Kidney epithelial cell (primary cell): ENCODE measurements at places on chromosomes 11 and 22.

GRCh38 chr22:37870273-37870672, 21.1 kb downstream of the EIF3L start:
- no peak for DNase-seq

- no peak for DNase-seq
Measured at GRCh38 chr11:7564803-7565202, 51.0 kb downstream of the PPFIBP2 start.

- no peak for DNase-seq
Measured at GRCh38 chr11:288478-289397, at the start of gene PGGHG. TSS of gene PGGHG (plus strand) at chr11:289126. CDS start at chr11:289817, 691 bp downstream.

GRCh38 chr11:70402685-70403084, 4.4 kb downstream of the CTTN start:
- no peak for DNase-seq

DNA sequence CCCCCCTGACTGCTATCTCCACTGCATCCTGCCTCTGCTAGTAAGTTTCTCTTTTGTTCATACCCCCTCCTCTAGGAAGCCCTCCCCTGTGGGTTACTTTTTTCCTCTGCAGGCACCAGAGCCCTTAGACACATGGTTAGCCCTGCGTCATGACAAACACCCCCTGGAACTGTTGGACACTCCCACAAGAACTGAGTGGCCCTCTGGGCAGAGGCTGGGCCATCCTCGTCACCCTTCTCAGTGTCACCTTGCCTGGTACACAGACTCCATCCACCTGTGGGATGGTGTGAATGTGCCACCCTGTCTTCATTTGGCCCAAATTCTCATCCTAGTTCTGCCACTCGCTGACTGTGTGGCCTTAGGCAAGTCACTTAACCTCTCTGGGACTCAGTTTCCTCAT, 4.1 kb upstream of the RAB3IL1 start:
- no peak for DNase-seq

DNA sequence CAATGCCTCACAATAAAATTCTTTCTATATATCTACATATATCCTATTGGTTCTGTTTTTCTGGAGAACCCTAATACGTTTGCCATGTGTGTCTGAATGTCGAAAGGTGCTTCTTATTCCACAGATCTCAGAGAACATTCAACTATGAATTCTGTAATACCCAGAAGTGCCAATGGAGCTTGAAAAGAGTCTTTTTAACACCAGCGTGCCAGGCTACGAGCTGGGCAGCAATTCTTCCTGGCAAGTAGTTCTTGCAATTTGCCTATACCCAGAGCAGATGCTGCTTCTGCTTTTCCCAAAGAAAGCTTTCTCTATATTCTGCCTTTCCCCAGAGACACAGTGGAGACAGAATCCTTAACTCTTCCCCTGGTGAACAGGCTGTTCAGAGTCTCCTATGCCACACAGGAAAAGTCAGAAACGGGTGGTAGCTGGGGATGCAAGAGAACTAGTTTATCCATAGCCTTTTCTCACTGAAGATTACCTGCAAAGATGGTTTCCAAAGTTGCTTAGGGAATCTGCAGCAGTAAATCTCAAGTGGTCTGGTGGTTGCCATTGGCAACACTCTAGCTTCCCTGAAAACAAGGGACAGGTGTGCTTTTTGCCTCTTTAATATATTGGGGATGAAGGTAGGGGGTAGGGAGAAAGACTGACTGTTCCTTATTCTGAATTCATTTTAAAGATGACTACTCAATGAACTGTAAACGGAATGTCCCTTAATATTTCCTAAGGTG, 16.8 kb upstream of the PAFAH1B2 start:
- no peak for DNase-seq

DNA sequence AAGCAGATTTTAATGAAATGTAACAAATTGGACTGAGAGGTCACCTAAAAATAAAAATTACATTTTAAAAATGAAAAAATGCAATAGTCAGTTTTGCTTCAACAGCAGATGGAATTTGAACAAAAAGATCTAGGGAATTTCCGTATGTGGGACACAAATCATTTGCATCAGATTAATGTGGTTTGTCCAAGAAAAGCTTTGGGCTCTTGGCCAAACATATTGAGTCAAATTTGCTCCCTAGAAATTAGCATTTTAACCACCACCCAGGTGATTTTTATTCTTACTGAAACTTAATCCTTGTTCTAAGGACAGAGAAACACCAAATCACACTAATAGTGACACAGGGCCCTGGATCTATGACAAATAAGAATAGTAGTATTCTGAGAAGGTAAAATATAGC, 1477.8 kb downstream of the FAM181B start:
- DNase-seq = no peak

- peak; percentile 71 for DNase-seq
Measured at GRCh38 chr22:46007848-46008261, 30.9 kb upstream of the WNT7B start.

DNA sequence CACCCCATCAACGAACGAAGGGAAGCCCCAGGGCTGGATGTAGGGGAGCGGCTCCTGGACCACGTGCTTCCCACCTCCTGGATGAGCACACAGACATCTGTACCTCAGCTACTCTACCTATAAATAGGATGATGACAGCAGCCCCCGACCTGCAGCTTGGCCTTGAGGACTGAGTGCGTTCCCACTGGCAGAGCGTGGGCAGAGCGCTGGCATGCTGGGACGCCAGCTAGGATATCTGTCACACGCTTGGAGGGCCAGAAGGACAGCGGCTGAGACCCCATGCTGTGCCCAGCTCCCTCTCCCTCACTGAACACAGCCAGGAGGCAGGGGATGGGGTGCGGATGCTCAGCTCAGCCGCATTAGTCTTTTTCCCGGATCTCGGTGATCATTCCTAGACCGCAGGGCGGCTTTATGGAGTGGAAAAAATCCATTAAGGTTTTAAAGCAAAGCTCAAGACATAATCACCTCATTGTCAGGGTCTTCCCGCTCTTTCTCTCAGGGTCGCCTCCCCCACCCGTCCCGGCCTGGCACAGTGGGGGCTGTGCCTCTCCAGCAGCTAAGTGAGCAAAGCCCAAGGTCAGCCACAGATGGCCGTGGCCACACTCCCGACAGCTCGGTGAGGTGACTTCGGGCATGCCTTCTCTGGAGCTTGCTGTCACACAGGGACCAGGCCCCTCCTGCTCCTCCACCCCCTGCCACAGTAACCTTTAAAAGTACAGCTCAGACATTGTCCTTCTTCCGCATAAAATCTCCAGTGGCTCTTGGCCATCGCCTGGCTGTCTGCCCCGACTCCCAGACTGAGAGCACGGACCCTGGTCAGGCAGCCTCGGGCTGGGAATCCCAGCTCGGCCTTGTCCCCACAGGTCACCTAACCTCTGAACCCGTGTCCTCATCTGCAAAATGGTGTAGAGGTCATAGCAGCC, 69.6 kb upstream of the SHISAL1 start:
- DNase-seq = no peak

- no peak for DNase-seq
Measured at GRCh38 chr11:217704-218103, 10.2 kb downstream of the RIC8A start.

GRCh38 chr11:31943056-31943780, 132.1 kb upstream of the PAX6 start:
- DNase-seq = no peak
